ENCODE measurements at places on chromosomes 12 and 14.

- DNase-seq: no peak
Observed at GRCh38 chr14:63899953-63900352, 47.1 kb downstream of the SYNE2 start.

DNA sequence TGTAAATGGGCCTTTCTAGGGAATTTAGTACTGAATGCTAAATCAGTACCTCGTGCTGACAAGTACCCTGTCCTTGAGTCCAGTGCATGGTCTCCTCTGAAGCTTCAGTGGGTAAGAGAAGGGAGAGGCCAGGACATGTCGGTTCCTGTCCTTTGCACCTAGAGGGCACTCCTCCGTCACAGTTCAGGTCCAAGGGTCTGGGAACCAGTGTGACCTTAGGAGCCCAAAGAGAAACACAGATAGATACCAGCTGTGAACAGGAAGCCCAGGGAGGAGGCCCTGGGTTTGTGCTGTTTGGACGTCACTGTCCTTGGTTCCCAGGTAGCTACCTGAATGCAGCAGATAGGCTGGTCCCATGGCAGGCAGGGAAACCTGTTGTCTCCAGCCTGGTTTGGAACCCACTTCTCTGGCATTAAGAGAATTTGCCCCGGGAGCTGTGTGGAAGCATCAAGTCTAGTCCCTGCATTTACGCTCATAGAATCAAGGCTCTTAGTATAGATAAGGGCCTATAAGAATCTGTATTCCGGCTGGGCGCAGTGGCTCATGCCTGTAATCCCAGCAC lies 3.9 kb upstream of the FGF23 start:
- no peak for DNase-seq

DNA sequence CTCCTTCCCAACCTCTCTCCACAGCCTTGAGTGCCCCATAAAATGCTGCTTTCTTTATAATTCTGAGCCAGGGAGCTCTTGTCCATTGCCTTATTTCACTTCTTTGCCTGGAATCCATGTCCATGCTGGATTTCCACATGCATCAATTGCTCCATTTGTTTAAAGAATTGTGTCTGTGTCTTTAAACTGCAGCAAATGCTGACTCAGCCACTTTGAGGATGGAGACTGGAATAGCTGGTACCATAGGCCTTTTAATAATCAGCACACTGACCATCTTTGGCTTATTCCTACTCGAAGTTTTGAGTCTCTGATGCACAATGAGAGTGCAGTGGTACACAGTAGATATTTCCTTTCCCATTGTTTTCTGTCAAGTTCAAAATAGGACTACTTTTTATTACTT lies 318.8 kb downstream of the LRIG3 start:
- peak; percentile 8 for DNase-seq

DNA sequence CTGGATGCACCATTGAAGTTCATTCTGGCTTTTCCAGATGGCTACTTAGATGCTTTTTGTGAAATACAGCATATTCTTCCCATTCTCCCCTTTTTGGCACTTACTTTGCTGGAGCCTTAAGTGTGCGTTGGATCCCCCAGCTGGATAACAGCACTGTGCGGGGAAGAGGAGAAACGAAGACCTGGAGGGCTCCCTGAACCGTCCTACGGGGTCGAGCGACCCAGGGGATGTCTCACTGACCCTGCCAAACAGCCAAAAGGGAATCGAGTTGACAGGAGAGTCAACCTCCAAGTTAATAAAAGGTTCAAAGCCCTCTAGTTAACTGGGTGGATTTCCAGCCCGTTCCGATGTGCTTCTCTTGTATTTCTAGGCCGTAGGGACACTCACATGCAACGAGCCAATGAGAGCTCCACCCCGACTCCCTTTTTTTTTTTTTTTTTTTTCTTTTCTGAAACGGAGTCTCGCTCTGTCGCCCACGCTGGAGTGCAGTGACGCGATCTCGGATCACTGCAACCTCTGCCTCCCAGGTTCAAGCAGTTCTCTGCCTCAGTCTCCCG lies 1.0 kb upstream of the CAMKK2 start:
- peak; percentile 66 for DNase-seq

DNA sequence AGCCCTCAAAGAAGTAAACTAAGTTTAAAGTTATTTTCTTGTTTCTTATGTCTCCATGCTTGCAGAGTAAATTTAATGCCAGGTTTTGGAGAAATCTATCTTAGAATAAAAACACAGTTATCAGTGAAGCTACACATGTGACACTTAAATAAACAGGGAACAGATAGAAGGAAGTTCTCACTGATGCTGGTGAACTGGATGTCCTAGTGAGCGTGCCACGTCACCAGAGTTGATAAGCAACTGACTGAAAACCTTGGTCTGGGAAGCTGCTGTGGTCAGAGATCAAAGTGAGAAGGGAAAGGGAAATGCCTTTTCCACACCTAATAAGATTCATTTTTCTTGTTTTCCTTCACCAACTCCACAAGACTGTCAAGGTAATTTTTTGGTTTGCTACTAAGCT lies 74.8 kb upstream of the PCED1B start:
- no peak for DNase-seq

- no peak for DNase-seq
Observed at GRCh38 chr12:45209784-45210183, 6.1 kb upstream of the ANO6 start.

DNA sequence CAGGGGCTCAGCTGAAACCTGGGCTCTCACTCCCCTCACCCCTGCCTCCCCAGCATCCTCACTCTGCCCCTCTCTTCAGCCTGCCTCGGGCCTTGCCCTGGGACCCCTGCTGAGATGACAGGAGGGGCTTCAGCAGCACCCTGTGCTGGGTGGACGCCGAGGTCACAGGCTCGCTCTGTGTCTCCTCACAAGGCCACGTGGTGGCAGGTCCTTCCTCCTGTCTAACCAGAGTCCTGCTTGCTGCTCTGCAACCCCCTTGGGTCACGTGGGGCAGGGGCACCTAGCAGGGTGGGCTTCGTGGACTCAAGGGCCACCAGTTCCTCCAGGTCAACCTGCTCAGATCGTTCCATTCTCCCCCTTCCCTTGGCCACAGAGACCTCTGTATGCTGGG lies 90.4 kb downstream of the TMEM121 start:
- no peak for DNase-seq

- no peak for DNase-seq
Observed at GRCh38 chr14:29310757-29311156, 544.2 kb downstream of the FOXG1 start.
